ENCODE measurements at places on chromosomes 6 and 20.
A peak's percentile ranks its signal among the peaks of the same experiment; 100 is the strongest.

DNA sequence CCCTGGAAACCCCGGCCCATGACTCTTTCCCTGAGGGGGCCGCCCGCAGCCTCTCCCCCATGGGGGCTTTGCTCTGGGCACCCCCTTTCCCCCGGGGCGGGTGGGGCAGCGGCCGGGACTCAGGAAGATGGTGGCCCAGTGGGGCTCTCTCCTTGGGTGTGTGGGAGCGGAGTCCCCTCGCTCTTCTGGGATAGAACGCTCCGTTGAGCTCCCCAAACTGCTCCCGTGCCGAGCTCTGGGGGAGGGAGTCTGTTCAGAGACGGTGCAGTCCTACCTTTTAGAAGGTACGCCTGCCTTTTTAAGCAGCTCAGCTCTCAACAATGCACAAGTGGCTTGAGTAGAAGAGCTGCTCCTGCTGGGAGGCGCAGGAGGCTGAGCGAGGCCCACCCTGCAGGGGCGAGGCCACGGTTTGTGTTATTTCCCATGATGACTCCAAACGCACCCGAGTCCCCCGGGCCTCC, 21.7 kb upstream of the BHLHE23 start:
- H3K4me1 ChIP-seq = no peaks in the 10 kb centered on the region
- no peak for DNase-seq
- no peak overlapping the region for H3K27ac ChIP-seq
- H3K27me3 ChIP-seq = peaks cover 94% of the 10 kb centered on the region
- H3K4me3 ChIP-seq = no peak overlapping the region

GRCh38 chr6:54698974-54699373, 147.6 kb upstream of the FAM83B start:
- H3K4me3 ChIP-seq = no peak overlapping the region
- H3K36me3 ChIP-seq = no peaks in the 10 kb centered on the region
- H3K27ac ChIP-seq = no peak overlapping the region

GRCh38 chr6:193180-193579, 99.1 kb upstream of the DUSP22 start:
- no peak for DNase-seq
- H3K4me3 ChIP-seq = no peak overlapping the region
- no peaks in the 10 kb centered on the region for H3K27me3 ChIP-seq
- no peak overlapping the region for H3K27ac ChIP-seq
- no peaks in the 10 kb centered on the region for H3K36me3 ChIP-seq
- peaks cover 24% of the 10 kb centered on the region for H3K4me1 ChIP-seq

- no peaks in the 10 kb centered on the region for H3K27me3 ChIP-seq
- no peaks in the 10 kb centered on the region for H3K4me1 ChIP-seq
- H3K27ac ChIP-seq = no peak overlapping the region
- no peaks in the 10 kb centered on the region for H3K36me3 ChIP-seq
- peak; percentile 45 for DNase-seq
These were observed 86.7 kb upstream of the STMND1 start for GRCh38 chr6:17015144-17015543.

DNA sequence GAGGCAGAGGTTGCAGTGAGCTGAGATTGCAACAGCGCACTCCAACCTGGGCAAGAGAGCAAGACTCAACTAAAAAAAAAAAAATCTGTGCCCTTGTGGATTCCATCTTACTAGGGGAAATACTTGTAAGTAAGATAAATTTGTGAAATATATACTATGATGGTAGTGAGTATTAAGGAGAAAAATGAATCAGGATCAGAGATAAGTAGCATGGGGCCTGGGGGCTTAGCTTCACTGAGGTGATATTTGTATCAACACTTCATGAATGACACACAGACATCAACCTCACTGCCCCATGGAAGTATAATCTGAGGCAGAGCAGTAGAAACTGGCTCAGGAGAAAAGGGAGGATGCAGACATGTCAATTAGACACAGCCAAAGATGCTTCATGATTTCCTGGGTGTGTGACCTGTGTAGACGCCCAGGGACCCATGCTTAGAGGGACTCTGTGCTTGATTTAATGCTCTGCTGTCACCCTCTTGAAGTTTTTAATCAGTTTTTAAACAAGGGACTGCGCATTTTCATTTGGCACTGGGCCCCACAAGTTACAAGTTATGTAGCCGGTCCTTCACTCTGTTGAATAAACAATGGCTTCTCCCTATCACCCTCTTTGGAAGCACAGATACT, 41.9 kb downstream of the PCNA start:
- peaks cover 45% of the 10 kb centered on the region for H3K4me1 ChIP-seq
- no peaks in the 10 kb centered on the region for H3K27me3 ChIP-seq
- no peak for DNase-seq

GRCh38 chr6:43759136-43759906, 10.7 kb upstream of the VEGFA start:
- peaks cover 3% of the 10 kb centered on the region for H3K27me3 ChIP-seq
- H3K36me3 ChIP-seq = no peaks in the 10 kb centered on the region
- no peak overlapping the region for H3K27ac ChIP-seq
